ENCODE measurements at places on chromosomes 1 and 21. TPM values are rescaled to one million over a fixed set of nuclear protein-coding genes. Genes with fewer than 3 reads are reported as not detected.

CD52 gene
- not detected for total RNA-seq

TMPRSS2 gene
- not detected for total RNA-seq

ASCL5 gene
- not detected for total RNA-seq

SPRR1A gene
- total RNA-seq: not detected

TGFBR3 gene
- 18.1 TPM for total RNA-seq

IKBKE gene
- 25.5 TPM for total RNA-seq

KCNC4 gene
- total RNA-seq: 2.6 TPM

CFAP141 gene
- total RNA-seq: not detected

KANK4 gene
- not detected for total RNA-seq

DEPDC1 gene
- total RNA-seq: 24.0 TPM

UQCRHL gene
- total RNA-seq: 1.6 TPM

SERINC2 gene
- total RNA-seq: 23.2 TPM

PDPN gene
- total RNA-seq: 0.33 TPM

SPRR5 gene
- total RNA-seq: not detected

HSPA6 gene
- total RNA-seq: 0.33 TPM

SPATA46 gene
- total RNA-seq: not detected

PLEKHA6 gene
- total RNA-seq: 13.9 TPM

RRP1B gene
- total RNA-seq: 48.1 TPM

NFASC gene
- under 0.01 TPM for total RNA-seq

AMY1A gene
- total RNA-seq: not detected

PTPRU gene
- total RNA-seq: 3.6 TPM

TNFSF4 gene
- total RNA-seq: 11.8 TPM

RSPH1 gene
- total RNA-seq: not detected

AQP10 gene
- total RNA-seq: not detected

BTBD19 gene
- 32.7 TPM for total RNA-seq

GJA5 gene
- total RNA-seq: 2.0 TPM

TNN gene
- not detected for total RNA-seq
